ENCODE measurements at places on chromosomes 13 and 19.

- no peak for DNase-seq
Measured at GRCh38 chr13:87498681-87499080, 172.5 kb upstream of the SLITRK5 start.

DNA sequence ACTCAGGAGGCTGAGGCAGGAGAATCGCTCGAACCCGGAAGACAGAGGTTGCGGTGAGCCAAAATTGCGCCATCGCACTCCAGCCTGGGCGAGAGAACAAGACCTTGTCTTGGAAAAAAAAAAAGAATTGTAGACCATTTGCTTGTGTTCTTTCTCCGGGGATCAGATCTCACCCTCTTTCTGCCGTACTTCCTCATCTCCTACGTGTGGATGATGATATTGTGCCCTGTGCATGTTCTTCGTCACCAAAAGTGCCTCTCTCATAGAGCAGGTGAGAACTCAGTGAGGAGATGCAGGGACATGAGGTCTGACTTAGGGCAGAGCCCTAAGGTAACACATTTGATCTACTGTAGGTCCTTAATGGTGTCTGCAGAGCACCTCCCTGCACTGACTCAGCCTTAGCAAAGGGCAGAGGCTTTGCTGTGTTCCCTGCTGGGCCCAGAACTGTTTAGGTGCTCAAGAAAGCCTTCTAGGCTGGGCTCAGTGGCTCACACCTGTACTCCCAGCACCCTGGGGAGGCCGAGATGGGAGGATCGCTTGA lies 1.3 kb downstream of the APOC2 start:
- no peak for DNase-seq

DNA sequence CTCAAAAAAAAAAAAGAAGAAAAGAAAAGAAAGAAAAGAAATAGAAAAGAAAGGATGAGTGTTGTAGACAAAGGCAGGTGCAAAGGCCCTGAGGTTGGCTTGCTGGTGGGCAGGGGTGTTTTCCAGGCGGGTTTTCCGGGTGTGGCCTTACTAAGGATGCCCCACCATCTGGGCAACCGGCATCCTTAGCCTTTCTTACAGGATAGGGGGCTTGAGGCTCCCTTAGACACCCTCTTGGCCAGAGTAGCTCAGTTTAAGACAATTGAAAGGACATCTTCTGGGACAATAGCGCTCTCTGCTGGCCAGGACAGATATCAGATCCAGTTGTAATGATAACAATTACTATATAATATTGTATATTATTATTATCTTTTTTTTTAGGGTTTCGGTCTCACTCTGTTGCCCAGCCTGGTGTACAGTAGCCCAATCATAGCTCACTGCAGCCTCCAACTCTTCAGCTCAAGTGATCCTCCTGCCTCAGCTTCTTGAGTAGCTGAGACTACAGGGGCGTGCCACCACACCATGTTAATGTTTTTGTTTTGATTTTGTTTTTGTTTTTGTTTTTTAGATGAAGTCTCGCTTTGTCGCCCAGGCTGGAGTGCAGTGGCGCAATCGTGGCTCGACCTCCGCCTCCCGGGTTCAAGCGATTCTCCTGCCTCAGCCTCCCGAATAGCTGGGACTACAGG lies 1.4 kb upstream of the QTRT1 start:
- peak; percentile 62 for DNase-seq

GRCh38 chr19:5321851-5322681 lies 18.5 kb downstream of the PTPRS start:
- no peak for DNase-seq

DNA sequence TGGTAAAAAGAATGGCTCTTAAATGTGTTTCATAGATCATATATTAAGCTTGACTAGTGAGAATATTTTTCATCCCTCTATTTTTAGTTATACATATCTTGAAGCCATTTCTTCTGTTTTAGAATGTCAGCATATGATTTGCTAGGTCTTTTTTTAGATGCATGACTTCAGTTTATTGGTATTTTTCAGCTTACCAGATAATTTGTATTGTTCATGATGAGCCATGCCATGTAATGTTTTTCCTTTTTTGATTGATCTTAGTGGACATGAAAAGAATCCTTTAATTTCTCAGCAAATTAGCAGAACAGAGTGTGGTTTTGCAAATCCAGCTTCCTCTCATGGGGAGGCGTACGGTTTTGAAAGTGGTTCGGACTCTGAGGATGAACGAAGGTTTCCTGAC lies 168.5 kb downstream of the LMO7 start:
- DNase-seq, result no peak

DNA sequence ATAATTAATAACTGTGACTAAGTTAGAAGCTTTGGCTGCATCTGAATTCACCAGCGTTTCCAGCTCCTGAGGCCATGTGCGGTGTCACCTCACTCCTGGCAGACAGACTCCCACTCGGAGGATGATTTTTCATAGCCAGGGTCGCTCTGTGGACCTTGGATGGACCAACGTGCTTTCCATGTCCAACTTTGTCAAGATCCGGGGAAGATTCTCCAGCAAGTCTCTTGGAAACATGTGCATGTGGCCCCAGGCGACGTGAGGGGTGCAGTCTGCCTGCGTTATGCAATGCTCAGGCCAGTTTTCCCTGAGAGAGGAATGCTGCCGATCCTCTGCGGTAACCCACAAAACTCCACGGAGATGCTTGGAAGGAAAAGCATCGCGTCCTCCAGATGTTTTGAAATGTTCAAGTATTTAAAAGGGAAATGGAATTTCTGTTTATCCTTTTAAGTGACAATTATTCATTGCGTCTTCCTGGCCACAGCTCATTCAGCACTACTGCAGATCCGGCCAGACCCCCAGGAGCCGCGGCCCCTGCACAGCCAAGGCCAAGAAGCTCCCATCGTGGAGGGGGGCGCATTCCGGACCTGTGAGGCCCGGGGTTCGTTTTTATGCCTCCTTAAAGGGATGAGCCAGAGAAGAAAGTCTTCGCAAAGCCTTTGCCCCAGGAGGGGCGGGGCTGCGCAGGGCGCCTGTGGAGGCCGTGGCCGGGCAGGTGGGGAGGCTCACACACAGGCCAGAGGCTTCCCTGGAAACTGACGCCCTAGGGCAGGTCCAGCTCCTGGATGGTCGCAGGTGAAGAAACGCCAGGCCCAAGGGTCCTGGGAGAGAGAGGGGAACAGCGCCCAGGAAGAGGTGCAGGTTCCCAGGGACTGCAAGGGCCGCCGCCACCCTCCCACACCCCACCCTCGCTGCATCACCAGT lies 46.0 kb downstream of the C13orf46 start:
- DNase-seq, result no peak

DNA sequence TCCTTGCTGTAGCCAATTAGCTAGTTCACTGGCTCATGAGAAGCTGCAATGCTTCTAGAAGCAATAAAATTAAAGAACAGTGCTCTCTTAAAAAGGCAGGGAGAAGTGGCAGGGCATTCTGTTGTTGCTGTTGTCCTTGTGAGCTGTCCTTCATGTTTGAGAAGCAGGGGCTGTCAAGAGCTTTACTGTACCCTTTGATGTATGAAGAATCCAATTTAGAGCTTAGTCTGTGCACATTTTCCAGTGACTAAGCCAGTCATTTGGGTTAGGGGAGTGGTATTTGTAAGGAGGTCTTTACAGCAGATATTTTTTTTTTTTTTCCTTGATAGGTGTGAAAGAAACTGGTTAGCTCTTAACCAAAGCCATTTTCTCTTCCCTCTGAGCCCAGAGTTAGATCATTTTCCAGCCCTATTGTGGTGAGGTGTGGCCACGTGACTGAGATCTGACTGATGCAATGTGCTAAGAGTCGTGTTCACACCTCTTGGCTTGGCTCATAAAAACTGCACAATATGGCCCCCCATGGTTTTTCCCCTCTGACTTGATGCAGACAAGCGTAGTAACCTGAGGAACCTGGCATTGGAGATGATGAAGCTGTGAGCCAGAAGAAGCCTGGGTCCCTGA lies 309.6 kb upstream of the TMTC4 start:
- DNase-seq, result no peak

- DNase-seq, result no peak
Measured at GRCh38 chr13:93876236-93876635, 603.2 kb downstream of the DCT start.

DNA sequence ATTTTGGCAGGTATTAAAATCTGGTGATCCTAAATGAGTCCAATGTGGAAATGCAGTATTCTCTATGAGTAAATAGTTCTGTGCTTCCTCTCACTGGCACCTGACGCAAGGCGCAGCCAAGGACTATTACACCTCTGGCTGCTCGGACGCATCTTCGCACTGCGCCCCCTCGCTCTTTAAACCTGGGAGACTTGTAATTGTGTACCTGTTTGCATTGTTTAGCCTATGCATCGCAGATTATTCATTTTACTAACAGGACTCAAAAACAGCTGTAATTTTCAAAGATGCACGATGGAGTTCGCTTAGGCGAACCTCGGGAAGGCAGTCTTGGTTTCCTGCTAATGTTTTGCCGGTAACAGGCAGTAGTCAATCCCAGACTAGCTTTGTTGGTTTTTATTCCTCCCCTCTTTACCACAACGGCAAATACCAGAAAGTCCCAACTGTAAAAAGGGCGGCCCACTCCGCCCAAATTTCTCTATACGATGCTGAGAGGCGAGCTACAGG lies 113.2 kb downstream of the KCNRG start:
- DNase-seq, result no peak

- DNase-seq, result no peak
Measured at GRCh38 chr19:35986664-35987570, 8.1 kb upstream of the SDHAF1 start.

DNA sequence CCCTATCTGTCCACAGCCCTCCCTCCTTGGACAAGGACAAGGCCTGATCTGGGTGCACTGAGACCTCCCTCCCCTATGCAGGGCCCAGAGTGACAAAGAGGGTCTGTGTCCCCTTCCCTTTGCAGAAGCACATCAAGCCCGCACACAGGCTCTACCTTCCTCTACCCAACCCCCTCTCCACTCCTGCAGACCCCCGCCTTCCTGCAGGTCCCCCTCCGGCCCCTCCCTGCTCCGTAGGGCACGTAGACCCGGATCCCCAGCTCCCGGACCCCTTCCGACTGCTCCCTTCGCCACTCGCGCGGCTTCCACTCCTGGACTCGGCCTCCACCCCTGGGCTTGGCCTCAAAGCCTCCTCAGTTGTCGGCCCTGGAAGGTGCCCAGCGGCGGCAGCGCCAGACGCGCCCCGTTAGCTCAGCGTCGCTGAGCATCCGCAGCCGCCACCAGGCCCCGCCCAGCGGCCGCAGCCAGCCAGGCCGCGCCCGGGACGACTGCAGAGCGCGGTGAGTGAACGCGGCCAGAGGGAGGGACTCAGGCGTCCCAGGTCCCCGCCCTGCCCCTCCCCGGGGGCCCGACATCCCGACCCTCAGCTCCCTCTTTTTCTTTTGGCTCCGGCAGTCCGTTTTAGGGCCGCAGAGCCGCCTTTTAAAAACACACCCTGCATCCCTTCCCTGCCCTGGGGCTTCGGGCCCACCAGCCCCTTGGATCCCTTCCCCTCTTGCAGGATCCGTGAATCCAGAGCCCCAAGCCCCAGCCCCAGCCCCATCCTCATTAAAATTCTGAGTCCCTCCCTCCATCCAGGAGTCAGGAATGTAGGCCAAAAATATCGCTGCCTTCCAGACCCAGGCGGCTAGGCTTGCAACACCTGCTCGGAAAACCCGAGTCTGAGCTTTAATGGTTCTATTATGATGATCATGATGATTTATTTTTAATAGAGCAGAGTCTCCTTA lies 1.5 kb upstream of the MYADM start:
- DNase-seq, result peak; percentile 77

DNA sequence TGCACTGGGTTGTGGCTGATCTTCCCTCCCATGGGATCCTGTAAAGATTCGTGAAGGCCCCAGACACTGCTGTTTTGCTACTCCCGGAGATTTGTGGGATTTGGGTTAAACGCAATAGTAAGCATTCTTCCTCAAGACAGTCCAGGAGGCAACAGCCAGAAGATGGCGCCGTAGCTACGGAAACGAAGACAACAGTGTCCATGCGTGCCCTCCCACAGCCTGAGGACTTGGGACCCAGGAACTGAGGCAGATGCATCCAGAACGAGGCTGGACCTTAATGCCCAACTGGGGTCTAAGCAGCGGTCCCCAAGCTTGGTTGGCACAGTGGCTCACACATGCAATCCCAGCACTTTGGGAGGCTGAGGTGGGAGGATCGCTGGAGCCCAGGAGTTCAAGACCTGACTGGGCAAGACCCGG lies 57.6 kb upstream of the ZNF507 start:
- no peak for DNase-seq

GRCh38 chr19:32976223-32976805 lies 4.3 kb downstream of the FAAP24 start:
- DNase-seq, result peak; percentile 58

GRCh38 chr13:21670006-21670882 lies 629 bp upstream of the FGF9 start:
- peak; percentile 36 for DNase-seq

DNA sequence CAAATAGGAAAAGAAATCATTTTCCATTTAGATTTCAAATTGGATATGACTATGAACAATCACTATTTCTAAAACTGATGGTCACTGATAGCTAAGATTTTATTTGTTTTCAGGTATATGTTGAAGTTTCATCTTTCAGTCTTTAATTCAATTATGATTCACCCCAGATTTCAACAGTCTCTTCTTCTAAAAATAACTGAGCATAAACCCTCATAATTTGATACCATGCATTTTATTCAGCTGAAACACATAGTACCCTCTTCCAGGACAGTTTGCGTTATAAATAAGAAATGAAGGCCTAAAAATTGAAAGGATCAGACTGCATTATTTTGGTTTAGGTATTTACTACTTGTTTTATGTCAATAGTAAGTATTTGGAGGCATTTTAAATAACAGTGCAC lies 428.5 kb upstream of the NBEA start:
- DNase-seq, result no peak

DNA sequence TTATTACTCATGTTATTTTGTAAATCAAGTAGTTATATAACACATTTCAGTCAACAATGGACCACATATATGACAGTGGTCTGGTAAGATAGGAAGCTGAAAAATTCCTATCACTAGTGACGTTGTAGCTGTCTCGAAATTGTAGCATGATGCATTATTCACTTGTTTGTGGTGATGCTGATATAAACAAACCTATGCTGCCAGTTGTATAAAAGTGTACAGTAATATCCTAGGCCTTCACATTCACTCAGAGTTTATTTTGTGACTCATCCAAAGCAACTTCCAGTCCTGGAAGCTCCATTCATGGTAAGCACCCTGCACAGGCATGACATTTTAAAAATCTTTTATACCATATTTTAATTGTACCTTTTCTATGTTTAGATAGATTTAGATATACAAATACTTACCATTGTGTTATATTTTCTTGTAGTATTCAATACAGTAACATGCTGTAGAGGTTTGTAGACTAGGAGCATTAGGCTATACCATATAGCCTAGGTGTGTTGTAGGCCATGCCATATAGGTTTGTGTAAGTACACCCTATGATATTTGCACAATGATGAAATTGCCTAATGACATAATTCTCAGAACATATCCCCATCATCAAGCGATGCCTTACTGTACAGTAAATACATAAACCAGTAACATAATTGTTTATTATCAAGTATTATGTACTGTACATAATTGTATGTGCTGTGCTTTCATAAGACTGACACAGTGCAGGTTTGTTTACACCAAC lies 49.3 kb downstream of the IFT88 start:
- no peak for DNase-seq

GRCh38 chr13:39349391-39349960 lies 253.5 kb downstream of the LHFPL6 start:
- DNase-seq, result no peak
